ENCODE measurements at places on chromosomes 4 and X.

DNA sequence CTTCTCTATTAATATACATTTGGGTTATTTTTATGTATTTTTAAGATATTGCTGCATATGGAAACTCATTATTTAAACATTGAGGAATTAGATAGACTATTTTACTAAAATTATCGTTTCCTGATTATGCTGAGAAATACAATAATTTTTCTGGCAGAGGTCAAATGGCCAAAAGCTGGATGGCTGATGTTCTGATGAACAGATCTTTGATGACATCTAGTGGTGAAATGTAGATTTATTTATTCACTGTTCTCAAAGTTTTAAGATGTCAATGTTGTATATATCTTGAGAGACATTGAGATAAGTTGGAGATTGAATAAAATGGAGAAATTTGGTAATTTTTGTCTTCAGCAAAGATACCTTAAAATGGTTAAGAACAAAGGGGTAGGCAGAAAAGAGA lies 96.2 kb downstream of the UGT8 start:
- DNase-seq = no peak

DNA sequence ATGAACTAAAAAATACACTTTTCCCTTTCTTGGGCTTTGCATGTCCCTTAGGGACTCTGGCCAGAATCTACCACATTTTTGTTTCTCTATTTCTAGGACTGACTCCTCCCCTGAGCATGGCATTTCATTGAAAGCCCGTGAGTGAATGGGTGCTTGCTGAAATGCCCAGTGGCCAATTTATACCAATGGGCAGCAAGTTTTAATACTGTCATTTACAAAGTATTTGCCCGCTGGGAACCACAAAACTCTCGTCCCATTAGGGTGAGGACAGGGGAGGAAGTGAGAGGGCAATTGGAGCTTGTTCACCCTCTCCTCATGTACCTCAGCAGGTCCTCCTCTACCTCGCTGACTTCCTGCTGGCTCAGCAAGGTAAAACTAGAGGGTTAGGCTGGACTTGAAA lies 1.1 kb downstream of the SRPX2 start:
- no peak for DNase-seq

- DNase-seq = no peak
Measured at GRCh38 chr4:128287141-128287870, at the start of gene PGRMC2. Gene PGRMC2, minus strand, starts transcription at chr4:128287813. Its CDS starts 23 bp downstream, at chr4:128287790.

DNA sequence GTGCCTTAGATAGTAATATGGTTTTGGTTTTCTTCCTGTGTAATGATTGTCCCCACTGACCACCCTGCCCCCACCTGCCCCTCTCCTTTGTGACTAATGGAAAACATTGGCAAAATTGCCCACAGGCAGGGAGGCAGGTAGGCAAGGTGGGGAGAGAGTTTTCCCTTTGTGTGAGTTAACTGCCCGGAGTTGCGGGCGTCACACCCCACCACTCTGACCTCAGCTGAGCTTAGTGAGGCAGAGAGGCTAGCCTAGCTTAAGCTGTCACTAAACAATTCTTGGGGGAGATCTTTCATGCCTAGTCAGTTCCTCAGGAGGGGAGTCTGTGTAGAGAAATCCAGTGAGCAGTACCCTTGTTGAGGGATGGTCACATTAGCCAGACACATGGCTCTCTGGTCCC lies 245.3 kb downstream of the BCOR start:
- DNase-seq = no peak

GRCh38 chr4:68987007-68987406 lies 35.4 kb upstream of the UGT2A3 start:
- DNase-seq = no peak

- DNase-seq = no peak
Measured at GRCh38 chrX:18733287-18733686, 25.8 kb downstream of the PPEF1 start.

GRCh38 chr4:109576462-109576861 lies 16.4 kb downstream of the MCUB start:
- DNase-seq = no peak

- no peak for DNase-seq
Measured at GRCh38 chr4:61251129-61251528, 51.0 kb downstream of the ADGRL3 start.

DNA sequence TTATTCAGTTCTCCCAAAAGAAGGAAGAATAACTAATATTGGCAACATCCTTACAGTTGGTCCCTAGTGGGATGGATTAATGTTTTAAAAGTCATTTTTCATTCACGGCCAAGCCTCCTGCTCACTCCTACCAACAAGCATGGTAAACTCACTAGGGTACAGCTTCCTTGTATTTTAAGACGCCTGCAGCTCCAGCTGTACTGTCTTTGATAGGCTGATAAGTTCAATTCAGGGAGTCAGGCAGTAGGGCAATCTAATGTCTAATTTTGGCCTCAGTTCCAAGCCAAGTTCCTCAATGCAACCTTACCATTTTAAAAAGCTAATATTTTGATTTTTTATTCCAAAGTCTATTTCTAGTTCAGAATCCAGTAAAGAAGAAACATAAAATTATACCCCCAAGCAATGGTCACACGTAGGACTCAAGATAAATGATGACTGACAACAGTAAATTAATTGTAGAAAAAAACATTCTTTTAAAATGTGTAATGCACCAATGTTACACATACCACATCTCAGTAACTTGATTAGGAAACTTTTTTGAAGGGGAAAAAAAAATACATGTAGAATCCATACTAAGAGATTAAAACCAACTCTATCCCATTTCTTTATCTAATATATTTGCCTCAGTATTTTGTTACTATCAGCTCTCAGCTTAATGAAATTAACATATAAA lies 9.3 kb downstream of the LCORL start:
- no peak for DNase-seq

GRCh38 chrX:153414856-153415510 lies 3.7 kb downstream of the ZFP92 start:
- DNase-seq = no peak

DNA sequence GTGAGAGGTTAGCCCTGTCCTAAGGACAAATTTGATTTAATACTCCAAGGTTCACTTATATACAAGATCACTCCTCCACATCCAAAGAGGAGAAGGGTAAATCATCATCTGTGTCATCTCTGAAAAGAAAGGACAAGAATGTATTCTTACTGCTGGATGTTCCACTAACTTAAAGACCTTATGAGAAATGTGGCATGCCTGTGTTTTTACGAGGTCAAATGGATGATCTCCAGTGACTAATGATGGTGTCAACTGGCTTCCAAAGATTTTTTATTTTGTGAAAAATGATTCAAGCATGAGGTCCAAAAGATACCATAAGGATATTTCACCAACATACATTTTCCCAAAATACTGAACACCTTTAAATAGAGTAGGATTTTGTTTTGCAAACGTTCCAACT lies 143.4 kb downstream of the PTCHD1 start:
- no peak for DNase-seq

DNA sequence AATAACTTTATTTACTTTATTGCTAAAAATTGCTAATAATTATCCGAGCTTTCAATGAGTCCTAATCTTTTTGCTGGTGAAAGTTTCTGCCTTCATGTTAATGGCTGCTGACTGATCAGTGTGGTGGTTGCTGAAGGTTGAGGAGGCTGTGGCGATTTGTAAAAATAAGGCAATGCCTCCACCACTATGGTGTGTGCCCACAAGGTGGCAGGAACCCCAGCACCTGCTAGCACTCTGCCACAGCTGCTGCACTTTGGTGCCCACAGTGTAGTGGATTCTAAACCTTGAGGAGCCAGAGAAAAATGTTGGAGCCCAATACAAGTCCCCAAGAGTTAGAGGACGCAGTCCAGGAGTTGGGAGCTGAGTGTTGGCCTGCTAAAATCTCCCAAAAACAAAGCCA lies 1237.1 kb downstream of the PCDH19 start:
- no peak for DNase-seq

Data from AG09319 (cell line).